MG63 (cell line): ENCODE measurements at places on chromosomes 13 and 19.
A peak's percentile ranks its signal among the peaks of the same experiment; 100 is the strongest.

DNA sequence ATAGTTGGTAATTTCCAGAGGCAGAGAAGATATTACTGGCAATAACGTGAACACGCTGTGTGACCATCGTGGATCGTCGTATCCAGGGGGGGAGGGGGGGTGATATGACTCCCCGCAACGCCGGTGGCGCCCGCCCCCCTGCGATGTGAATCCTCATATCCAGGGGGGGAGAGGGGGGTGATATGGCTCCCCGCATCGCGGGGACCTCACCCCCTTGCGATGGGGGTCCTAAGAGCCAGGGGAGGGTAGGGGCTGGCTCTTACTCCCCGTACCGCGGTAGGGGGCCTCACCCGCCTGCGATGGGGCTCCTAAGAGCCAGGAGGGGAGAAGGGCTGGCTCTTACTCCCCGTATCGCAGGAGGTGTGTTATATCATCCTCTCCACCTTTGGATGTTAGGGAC lies 31.3 kb upstream of the RGCC start:
- DNase-seq: no peak

DNA sequence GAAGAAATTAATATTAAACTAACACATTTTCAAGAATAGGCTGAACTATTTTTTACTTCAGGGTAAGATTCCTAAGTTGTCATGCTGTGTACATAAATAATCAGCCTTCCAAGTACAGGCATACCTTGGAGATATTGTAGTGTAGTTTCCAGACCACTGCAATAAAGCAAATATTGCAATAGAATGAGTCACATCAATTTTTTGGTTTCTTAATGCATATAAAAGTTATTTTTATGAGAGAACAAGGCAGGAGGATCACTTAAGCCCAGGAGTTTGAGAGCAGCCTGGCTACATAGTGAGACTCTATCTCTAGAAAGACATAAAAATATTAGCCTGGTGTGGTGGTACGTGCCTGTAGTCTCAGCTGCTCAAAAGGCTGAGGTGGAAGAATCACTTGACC lies 511.5 kb downstream of the UQCRFS1 start:
- DNase-seq: peak; percentile 45

DNA sequence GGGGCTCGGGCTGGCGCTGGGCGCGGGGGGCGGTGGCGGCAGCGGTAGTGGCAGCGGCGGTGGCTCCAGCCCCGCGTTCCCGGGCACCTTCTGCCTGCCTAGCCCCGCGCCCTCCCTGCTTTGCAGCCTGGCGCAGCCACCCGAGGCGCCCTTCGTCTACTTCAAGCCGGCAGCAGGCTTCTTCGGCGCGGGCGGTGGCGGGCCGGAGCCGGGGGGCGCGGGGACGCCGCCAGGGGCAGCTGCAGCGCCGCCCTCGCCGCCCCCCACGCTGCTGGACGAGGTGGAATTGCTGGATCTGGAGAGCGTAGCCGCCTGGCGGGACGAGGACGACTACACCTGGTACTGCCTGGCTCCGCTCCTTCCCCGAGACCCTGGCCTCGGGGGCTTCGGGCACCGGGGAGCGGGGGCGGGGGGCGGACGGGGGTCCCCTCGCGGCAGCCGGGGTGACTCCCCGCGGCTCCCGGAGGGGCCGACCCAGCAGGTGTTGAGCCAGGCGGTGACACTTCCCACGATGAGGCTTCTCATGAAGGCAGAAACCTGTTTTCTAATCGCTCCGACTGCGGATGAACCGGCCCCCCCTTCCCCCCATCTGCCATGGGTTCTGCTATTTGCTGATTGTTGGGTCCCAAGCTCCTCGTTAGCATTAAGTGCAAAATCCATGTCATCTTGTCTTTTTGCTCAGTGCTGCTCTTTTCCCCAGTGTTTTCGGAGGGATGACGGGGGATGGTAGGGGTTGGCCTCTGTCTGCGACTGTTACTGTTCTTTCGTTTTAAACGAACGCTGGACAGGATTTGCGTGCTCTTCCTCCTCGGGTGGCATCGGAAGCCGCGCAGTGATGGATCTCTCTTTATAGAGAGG lies 943 bp downstream of the SLAIN1 start:
- DNase-seq: no peak

DNA sequence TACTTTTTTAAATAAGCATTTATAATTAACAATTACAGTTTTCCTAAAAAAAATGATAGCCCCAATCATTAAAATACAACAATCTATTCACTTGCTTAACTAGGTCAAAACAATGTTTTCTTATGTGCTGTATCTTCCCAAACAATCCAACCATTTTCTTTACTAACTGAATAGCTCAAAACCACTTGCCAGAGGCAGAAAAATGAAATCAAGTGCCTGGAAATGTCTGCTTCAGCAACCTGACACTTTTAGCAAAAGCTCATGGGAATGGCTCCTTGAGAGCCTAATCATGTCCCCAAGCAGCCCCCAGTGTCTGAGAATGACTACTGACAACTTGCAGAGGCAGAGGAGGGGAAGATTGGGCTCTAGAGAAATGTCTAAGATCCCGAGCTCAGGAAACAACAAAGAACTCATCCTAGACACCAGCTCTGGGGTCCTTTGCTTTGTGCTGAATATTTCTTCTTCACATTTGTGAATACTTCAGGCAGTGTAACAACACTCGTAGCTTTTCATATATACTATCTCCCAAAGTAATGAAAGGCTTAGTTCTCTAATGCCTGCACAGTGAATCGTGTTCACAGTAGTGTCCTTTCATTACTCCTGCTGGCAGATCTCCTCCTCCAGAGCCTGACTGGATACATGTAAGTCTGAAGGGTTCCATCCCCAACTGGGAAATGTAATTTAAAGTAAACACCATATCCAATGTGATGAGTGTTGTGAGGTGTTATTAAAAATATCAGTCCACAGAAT lies 280.0 kb downstream of the LHFPL6 start:
- no peak for DNase-seq
